Large intestine (tissue), 12 donors: ENCODE measurements at places on chromosomes 5 and 9. TPM values are rescaled to one million over a fixed set of nuclear protein-coding genes. Genes with fewer than 3 reads are reported as not detected.

DNA sequence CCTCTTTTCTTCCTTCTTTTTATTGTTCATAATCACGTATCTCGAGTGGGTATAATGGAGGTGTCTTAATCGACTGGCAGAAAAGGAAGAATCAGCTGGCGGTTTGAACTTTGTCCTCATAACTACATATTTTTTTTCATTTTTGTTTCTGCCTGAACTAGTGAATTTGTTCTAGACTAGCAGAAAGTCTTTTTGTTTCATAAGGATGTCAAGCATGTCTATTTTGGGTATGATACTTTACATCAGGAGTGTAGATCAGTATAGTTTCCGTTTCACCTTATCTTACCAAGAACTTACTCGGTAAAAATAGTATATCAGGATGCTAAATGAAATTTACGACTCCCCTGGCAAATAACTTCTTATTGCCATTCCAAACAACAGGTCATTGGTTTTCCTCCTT is 278.9 kb downstream of the CHSY3 start:
- DNase-seq = no peak

DNA sequence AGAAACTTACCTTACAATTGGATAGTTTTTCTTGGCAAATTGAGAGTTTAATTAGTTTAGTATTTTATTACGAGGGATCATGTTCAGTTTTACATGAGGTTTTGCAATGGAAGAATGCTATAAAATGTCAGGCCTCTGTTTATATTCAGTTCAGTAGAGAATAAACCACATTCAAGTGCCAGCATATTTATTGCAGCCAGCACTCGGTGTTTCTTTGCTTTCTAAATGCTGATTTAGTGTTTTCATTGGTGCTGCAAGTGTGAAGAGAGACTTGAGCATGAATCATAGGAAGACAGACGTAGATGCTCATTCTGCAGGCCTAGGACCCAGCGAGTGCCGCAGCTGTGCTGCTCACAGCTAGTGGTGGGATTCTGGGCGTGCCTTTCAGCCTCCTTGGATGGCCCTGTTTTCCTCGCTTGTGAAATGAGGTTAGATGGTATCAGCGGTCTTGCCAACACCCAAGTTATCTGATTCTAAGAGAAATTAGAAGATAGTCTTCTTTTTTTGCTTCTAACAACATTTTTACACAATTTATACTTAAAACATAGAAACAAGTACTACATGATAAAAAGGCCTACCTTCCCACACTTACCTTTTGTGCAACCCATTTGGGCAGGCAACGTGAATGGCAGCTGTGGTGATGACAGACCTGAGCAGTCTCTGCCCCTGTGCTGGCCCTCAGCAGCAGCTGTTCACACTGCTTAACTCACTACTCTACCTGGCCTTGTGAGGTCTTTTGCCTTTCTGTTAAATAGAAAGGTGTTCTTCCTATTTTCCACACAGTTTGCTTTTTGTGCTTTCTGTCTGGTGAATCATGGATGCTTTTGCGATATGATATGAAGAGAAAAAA is 26.8 kb upstream of the TNFAIP8 start:
- no peak for DNase-seq

GRCh38 chr5:125372694-125373631 is 626.5 kb upstream of the ZNF608 start:
- DNase-seq = no peak

DNA sequence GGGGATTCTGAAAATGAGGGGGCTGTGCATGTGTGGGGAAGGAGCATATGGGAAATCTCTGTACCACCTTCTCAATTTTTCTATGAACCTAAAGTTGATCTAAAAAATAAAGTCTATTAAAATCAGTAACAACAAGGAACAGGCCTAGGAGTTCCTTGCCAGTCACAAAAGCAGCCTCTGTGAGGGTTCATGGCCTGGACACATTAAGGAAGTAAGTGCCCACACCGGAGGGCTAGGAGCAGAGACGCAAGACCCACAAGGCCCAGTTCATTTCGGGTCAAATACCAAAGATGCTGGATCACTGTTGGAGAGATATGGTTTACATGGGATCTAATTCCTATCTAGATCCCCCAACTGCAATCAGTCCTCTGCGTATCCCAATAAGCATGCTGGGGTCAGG is 88.4 kb downstream of the SEMA4D start:
- no peak for DNase-seq

Gene SLC36A2
- polyA plus RNA-seq = not detected

GRCh38 chr5:112308608-112309007 is 110.5 kb downstream of the EPB41L4A start:
- no peak for DNase-seq

DNA sequence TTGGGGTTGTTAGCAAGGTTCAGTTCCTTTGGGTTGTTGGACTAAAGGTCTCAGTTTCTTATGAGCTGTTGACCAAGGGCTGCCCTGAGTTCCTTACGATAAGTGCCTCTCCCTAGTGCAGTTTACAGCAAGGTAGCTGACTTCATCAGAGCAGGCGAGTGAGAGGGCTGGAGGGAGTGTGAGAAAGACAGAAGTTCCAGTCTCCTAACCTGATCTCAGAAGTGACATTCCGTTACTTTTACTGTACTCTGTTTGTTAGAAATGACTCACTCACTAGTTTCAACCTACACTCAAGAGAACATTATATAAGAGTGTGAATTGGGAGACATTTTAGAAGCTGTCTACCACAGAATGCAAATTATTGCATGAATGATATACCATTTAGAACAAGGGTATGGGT is 21.2 kb upstream of the IL31RA start:
- DNase-seq = no peak

DNA sequence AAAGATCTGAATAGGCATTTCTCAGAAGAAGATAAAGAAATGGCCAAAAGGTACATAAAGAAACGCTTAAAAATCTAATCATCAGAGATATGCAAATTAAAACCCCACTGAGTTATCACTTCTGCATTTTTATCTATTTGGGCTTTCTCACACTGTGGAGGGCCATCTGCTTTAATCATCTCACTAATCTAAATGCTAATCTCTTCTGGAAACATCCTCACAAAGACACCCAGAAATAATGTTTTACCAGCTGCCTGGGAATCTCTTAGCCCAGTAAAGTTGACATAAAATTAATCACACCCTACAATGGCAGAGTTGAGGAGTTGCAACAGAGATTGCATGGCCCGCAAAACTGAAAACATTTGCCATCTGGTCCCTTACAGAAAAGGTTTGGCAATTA is 407.9 kb upstream of the CYLC2 start:
- no peak for DNase-seq

DNA sequence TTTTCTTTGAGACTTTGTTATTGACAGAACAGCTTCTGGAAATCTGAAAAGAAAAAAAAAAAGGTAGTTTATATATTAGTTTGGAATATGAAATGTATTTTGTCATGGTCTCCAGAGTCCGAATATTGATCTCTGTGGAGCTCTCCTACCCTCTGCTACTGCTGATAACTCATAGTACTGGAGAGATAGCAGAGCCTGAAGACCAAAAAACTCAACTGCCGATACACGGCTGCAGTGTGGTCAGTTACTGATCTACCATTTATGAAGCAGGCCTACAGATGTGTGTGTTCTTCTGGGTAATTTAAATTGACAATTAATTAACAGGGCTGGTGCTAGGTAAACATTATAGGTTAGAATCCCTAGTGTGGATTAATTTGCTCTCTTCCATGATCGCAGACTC is 3.8 kb upstream of the FAM120A start:
- DNase-seq = no peak

- DNase-seq = no peak
Observed at GRCh38 chr5:152218694-152219093, 186.4 kb downstream of the NMUR2 start.
